CD4-positive, alpha-beta T cell treated with Interleukin-1 beta for 1 hour (primary cell): ENCODE measurements at places on chromosomes 1 and 21.

- DNase-seq: no peak
Measured at GRCh38 chr1:90768098-90768497, 51.0 kb upstream of the BARHL2 start.

GRCh38 chr1:64829411-64830029 lies 84.6 kb downstream of the RAVER2 start:
- DNase-seq: no peak

DNA sequence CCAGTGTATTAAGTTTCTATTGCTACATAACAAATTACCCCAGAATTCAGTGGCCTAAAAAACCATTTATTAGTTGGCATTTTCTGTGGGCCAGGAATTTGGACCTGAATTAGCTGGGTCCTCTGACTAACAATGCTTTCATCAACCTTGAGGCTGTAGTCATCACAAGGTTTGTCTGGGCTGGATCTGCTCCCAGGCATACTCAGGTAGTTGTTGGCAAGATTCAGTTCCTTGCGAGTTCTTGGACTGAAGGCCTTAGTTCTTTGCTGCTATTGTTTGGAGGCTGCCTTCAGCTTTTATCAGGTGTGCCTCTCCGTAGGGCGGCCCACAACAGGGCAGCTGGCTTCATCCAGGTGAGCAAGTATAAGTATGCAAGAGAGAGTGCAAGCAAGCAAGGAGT lies 31.4 kb upstream of the DEPDC1 start:
- DNase-seq: no peak

DNA sequence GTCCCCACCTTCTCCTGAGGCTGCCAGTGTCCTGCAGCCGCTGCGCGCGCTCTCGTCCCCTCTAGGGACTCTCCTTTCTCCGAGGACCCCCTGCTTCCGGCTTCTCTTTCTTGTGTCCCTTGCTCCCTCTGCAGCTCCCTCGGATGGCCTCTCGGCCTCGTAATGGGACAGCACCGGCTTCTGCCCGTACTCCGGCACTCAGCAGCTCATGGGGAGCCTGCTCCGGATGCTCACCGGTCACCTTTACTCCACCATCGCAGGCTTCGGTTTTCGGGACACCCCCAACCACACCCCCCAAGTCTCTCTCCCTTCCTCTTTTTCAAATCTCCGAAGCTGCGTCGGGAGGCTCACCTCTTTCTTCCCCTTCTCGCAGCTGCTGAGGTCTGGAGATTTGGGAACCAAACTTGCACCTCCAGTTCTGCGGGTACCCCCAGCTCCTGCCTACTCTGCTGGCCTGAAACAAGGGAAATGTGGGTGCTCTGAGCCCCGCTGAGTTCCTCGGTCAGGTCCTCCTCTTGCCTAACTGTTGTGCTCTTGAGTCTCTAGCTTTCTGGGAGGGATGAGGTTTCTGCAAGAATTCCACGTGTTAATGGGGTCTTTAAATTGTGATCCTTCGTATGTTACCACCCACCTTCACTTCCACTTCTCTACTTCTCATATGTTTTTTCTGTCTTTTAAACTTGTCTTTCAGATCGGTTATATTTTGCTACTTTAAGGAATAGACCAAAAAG lies 930 bp downstream of the CDC14A start:
- DNase-seq: peak; percentile 36

- DNase-seq: no peak
Measured at GRCh38 chr21:24115141-24115540, 1492.1 kb downstream of the MRPL39 start.
